ENCODE measurements at places on chromosomes 4 and X.
A peak's percentile ranks its signal among the peaks of the same experiment; 100 is the strongest.

- ATAC-seq: no peak
These were observed 12.4 kb downstream of the CAMK2D start for GRCh38 chr4:113749178-113749577.

- ATAC-seq: no peak
These were observed 80.7 kb upstream of the IGFBP7 start for GRCh38 chr4:57190601-57191481.

- peak; percentile 26 for ATAC-seq
These were observed 37.5 kb upstream of the STK26 start for GRCh38 chrX:131985526-131986049.

GRCh38 chr4:30903502-30904214 is 183.5 kb downstream of the PCDH7 start:
- ATAC-seq: no peak

GRCh38 chrX:66766318-66766717 is 127.4 kb upstream of the EDA2R start:
- no peak for ATAC-seq

GRCh38 chr4:5800496-5800895 is 89.5 kb downstream of the EVC start:
- ATAC-seq: no peak

GRCh38 chr4:169410839-169411770 is 140.3 kb upstream of the SH3RF1 start:
- peak; percentile 99 for ATAC-seq

DNA sequence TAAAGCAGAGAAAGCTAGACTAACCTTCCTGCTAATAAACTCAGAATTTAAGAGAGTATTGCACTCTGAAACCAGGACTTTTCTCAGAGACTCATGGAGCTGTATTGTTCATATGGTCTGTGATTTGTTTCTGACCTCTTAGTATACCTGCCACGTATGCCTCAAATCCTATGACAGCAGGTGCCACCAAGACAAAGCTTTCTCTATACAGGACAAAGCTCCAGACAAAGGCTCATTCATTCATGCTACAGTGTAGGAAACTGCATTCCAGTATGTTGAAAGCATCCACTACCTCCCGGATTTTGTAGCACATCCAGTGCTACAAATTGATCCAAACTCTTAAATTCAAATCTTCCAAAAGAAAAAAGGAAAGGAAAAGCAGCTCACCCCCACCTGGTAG is 178.3 kb downstream of the CHIC2 start:
- ATAC-seq: no peak

Data from activated T-helper 17 cell treated with anti-CD3 and anti-CD28 coated beads, Interleukin-2, amount 50 U/mL, for 72 hours (primary cell).